Effector memory CD4-positive, alpha-beta T cell (primary cell): ENCODE measurements at places on chromosomes 1 and 21.

DNA sequence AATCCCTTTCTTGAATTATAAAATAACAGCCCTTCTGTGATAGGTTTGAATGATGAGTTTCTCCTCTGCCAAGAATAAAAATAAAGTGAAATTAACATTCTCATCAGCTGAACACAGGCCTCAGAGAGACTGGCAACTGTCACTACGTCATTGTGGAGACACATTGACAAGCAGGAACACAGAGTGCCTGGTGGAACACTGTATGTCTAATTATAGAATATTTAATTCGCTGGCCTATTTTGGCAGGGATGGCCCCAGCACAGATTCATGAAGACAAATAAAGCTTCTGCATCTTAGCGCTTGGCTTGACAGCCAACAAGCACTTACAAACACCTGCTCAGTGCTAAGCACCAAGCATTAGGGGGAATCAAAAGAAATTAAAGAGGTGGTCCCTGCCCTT, 52.0 kb upstream of the SMYD2 start:
- no peak for DNase-seq

- DNase-seq: no peak
Measured at GRCh38 chr1:117098287-117098890, 23.2 kb downstream of the TRIM45 start.

DNA sequence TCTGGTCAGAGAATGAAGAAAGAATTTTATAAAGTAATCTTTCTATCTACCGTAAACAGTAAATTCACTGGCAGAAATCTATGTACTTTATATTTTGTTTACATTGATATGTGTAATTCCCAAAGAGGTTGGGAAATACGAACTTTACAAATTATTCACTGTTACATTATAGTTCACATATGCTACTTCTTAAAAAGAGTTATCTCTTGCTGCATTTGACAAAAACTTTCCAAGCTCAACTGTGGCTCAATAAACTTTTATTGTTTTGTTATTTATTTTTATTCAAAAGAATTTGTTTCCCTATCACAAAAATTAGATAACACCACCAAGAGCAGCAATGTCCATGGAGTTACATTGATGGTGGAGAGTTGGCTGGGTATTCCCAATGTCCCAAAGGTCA, 201.2 kb upstream of the TNR start:
- no peak for DNase-seq

DNA sequence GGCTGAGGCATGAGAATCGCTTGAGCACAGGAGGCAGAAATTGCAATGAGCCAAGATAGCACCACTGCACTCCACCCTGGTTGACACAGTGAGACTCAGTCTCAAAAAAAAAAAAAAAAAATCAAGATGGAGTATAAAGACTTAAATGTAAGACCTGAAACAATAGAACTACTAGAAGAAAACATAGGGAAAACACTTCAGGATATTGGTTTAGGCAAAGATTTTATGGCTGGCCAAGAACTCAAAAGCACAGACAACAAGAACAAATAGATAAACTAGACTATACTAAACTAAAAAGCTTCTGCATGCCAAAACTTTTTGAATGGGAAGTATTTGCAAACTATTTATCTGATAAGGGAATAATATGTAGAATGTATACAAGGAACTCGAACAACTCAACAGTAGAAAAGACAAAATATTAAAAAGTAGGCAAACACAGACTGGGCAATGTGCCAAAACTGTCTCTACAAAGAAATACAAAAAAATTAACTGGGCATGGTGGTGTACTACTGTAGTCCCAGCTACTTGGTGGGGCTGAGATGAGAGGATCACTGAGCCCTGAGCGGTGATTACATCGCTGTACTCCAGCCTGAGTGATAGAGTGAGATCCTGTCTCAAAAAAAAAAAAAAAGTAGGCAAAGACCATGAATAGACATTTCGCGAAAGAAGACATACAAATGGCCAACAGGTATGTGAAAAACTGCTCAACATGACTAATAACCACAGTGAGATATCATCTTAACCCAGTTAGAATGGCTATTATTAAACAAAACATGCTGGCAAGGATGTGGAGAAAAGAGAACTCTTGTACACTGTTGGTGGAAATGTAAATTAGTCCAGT, 25.3 kb downstream of the DTL start:
- no peak for DNase-seq

DNA sequence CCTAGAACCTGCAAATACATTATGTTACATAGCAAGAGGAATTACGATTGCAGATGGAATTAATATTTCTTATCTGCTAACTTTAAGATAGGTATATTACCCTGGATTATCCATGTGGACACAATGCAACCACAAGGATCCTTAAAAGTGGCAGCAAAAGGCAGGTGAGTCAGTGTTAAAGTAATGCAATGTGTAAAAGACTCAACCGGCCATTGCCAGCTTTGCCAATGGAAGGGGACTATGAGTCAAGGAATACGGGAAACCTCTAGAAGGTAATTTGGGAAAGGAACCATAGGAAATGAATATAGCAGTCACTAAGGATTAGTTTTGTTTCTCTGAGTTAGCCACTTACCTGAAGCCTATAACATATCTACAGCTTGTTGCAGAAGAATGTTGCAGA, 692.1 kb upstream of the ZP4 start:
- no peak for DNase-seq

- DNase-seq: no peak
Measured at GRCh38 chr1:170619241-170620028, 44.5 kb upstream of the PRRX1 start.

DNA sequence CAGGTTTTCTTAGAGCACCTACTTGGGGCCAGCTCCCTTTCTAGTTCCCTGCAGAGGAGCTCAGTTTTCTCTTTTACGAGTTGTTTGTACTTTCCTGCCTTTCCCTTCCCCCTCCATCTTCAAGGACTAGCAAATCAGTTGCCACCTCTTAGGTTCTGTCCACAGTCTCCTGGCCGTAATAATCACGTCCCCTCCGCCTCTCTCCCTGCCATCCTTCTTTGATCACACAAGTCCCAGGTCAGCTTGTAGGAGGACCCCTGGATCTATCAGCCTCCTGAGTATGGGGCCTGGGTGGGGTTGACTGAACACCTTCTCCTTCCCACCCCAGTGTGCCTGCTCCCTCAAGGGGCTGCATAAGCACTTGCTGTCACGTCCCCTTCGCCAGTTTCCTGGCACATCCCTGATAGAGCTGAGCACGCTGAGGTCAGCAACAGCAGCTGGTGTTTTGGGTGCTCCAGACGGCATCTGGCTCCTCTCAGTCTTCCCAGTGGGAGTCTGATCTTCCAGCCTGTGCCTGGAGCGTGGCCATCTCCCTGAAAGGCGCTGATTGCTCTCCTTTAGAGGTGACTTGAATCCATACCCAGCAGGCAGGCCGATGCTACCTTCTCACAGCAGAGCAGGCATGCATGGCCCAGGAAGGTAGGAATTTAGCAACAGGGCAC, 216.1 kb upstream of the TMEM51 start:
- DNase-seq: no peak

GRCh38 chr1:205797168-205797567, 15.8 kb downstream of the SLC41A1 start:
- no peak for DNase-seq

DNA sequence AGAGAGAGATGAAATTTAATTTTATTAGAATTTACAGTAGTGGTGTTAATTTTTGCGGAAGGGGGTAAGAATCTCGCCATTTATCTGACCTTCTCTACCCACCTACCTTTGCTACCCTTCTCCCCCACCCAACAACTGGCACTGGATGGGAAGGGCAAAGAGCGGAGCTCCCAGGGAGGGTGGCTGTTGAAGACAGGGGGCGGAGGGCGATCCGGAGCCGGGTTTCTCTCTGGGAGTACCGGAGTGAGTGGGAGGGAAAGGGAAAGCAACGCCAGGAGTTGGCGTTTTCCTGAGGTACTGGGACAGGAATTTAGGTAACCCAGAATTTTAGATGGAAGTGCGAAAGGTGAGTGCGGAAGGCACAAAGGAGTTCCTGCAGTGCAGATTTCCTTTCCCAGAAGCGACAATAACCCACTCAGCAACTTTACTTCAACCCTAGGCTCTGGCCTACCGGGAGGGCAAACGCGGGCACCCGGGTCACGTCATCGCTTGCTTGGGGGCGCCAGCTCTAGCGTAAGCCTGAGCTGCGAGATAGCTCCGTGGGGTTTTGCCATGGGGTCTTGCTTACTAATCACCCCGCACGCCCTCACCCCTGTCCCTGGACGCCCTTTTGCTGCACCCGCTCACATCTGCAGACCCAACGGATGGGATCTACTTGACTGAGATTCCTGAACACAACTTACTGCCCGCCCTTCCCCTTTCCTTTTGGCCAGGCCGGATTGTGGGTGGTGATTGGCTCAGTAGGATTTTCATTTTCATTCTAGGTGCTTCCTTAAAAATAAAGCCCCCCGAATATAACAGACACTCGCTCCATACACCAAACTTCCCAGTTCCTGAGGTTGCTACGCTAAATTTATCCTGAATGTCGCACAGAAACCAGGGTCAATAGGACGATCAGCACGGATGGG, 413.0 kb upstream of the ESRRG start:
- no peak for DNase-seq

DNA sequence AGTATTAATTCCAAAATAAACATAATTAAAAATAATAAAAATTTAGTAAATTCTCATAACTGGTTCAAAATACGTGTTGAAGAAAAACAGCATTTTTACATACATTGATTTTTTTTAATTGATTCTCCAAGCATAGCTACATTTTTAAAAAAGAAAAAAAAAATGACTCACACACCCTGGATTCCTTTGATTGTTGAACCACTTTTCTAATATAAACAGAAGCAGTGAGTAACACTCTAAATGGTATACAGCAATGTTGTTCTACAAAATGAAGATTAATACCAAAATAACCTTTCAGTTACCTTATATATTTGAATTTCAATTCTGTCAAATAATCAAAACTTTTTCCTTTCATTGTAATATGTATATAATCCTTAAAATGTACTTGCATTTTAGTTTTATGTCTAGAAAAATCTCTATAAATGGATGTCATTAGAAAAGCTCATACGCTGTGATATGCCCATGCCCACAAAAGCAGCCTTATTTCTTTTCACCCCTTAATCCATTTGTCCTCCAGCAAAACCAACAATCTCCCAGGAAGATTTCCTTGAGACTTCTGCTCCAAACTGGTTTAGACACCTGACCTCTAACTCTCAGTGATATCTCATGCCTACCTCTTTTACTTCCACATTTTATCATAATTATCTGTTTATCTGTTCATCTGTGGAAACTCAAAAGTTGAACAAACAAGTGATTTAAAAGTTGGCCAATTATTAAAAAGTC, 246.4 kb upstream of the NR5A2 start:
- DNase-seq: no peak
